ENCODE measurements at places on chromosomes 13 and 19.

- DNase-seq, result no peak
Measured at GRCh38 chr19:42919757-42920079, 2.0 kb upstream of the PSG6 start.

DNA sequence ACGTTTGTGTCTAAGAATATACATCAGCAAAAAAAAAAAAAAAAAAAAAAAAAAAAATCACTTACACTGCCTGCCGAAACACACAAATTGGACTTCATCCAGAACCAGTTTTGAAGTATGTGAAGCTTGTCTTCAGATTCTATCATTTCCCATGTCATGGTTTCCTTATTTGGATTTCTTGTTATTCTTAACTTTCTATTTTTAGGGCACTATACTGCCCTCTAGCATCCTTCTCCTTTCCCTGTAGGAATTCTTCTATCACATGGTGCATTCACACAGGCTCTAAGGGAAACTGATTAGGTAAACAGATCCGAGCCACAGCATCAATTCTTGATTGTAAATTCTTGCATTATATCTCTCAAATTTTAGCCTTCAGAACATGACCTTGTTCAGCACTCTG lies 1507.5 kb downstream of the OLFM4 start:
- DNase-seq, result no peak

DNA sequence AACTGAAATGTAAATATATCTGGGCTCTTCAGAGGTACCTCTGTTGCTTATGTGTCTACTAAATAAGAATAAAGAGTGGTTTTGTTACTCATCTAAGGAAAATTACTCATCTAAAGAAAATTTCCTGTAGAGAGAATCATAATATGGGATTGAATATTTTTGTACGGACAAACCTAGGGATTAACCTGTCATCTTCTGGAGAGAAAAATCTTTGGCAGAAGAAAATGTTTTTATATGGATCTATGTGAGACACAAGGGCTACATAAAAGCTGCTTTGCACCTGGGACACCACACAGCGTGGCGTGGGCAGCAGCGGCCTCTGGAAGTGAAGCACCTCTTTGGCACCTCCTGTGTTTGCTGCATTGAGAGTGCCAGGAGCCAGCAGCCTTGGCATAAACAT lies 242.9 kb upstream of the DACH1 start:
- no peak for DNase-seq

- DNase-seq, result no peak
Measured at GRCh38 chr19:17866312-17866963, 5.3 kb upstream of the SLC5A5 start.

- DNase-seq, result no peak
Measured at GRCh38 chr13:19685034-19685433, 51.6 kb downstream of the MPHOSPH8 start.

GRCh38 chr13:52104624-52105023 lies 24.2 kb downstream of the NEK5 start:
- DNase-seq, result no peak

DNA sequence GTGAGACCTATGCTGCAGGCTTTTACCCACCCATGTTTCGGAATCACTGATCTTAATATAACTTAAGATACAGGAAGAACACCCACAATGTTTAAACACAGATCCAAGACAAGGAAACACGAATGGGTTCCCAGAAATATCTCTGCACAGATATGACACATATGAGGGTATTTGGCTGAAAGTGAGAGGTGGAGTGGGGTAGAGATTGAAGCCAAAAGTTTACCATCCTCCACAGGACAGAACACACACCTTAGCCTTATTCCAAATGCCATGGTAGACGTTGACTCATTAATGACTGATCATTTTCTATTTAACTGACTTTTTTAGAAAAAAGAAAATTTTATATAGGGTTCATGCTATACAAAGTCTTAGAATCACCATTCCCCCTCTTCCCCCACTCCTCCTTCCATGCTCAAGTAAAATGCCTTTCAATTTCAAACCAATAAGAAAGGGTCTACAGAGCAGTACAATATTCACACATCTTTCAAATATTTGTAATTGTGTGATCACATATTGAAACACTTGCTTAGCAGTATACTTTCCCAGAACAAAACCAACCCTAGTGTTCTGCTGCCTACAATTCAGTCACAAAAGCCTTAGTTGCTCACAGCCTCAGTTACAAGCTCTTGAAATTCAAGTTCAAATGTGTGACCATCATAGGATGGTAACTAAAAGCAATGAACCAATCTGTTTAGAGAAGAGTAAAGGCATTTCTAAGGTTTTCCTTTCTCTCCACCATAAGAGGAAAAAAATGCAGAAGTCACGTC lies 11.8 kb upstream of the DOCK9 start:
- DNase-seq, result no peak

GRCh38 chr19:40219721-40220276 lies 1.6 kb upstream of the TTC9B start:
- no peak for DNase-seq
